HTR-8/SVneo (cell line): ENCODE measurements at places on chromosomes 7 and 10.

- DNase-seq, result no peak
These were observed 114.2 kb downstream of the TES start for GRCh38 chr7:116324582-116324981.

DNA sequence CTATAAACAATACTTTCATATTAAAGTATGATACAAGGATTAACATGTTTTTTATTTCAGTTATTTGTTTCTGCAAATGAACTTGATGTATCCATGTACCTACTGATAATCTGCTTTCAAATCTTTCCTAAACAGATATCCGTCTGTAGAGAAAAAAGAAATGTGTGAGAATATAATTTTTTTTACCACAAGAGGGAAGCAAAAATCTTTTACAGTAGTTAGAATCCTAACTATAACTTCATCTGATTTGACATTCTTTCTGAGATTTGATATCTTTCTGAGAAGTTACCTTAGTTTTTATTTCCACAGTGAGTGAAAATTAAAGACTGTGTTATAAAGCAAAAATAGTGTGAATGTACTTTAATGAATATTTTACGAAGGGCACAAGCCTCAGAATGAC, 203.9 kb upstream of the PCLO start:
- DNase-seq, result no peak

DNA sequence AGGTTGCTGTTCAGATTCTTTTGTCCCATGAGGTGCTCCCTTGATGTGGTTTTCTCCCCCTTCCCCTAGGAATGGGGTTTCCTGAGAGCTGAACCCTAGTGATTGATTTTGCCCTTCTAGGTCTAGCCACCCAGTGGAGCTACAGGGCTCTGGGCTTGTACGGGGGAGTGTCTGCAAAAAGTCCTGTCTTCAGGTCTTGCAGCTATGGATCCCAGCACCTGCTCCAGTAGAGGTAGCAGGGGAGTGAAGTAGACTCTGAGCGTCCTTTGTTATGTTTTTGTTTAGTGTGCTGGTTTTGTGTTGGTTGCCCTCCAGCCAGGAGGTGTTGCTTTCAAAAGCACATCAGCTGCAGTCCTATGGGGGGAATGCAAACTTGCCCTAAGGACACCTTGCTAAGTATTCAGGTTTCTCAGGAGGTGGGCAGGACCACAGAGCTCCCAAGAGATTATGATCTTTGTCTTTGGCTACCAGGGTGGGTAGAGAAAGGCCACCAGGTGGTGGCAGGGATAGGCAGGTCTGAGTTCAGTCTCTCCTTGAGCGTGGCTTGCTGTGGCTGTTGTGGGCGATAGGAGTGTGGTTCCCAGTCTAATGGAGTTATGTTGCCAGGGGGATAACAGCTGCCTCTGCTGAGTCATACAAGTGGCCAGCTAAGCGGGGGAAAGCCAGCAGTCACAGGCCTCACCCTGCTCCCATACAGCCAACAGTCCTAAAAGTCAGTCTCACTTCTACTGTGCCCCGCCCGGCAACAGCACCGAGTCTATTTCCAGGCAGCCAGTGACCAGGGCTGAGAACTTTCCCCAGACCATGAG, 92.4 kb upstream of the JCAD start:
- DNase-seq, result peak; percentile 43

- DNase-seq, result no peak
These were observed 495.8 kb upstream of the GALNT17 start for GRCh38 chr7:70636169-70636568.

- DNase-seq, result no peak
These were observed 273.3 kb upstream of the SP4 start for GRCh38 chr7:21154614-21155013.

GRCh38 chr10:23383637-23384036, 39.0 kb upstream of the C10orf67 start:
- DNase-seq, result no peak

- no peak for DNase-seq
These were observed 7.5 kb downstream of the SAR1A start for GRCh38 chr10:70162892-70163201.

- DNase-seq, result no peak
These were observed 1.7 kb downstream of the FOXP2 start for GRCh38 chr7:114416129-114416990.

GRCh38 chr10:15263657-15264323, 95.3 kb upstream of the NMT2 start:
- DNase-seq, result no peak

DNA sequence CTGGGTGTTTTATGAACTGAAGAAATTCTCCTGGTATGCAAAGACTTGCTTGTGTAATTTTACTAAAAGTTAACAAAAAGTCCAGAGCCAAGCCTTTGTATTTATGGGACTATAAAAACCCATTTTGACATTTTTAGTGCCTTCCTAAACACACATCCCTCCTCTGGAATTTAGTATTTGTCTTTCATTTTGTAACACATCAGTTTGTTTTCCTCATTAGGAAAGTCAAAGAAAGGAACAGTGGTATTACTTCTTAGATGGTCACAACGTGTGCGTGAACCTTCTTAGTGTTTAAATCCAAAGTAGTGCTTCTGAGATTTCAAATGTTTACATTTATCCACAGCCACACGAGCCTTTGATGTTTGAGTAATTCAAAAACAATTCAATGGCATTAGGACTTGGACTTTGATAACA, 103.2 kb upstream of the TMEM106B start:
- no peak for DNase-seq

DNA sequence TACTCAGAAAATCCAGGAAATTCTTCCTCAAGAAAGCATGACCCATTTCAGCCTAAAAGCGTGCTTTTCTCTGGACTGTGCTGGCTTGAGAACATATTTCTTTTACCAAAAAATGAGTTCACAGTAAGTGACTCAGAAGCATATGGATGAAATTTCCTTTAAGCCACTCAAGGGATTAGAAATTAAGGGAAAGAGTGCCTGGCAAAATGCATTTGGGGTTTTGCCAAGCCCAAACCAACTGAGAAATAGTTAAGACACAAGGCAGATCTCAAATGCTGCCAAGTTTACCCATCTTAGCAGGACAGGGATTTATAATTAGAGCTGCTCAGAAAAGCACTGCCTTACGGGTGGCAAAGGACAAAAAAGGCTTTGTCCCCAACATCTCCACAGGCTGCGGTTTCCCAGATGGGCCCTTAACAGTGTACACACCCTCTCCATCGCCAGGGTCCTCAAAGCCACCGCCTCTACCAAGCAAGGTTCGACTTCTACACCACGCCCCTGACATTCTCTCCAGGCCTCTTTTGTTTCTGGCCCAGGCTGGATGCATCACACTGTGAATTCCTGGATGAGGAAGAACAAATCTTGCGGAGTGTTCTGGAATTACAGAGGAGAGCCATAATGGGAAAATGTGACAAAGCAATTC, 30.1 kb upstream of the CDHR3 start:
- no peak for DNase-seq

GRCh38 chr7:143181349-143181748, 1.9 kb upstream of the TAS2R39 start:
- DNase-seq, result no peak

DNA sequence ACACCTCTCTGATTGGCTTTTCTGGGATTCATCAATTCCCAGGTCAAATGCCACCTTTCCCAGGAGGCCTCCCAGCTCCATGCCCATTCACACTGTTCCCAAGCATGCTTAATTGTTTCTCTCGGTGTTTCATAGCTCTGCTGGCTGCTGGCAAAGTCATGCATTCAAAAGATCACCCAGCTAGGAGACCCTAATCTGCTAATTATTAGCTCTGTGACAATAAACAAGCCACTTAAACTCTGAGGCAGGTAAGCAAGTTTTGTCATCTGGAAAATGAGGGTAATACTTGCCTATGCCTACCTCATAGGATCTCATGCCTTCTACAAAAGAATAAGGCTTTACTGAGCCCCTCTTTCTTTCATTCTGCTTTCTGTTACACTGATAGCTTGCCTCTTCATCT, 828 bp upstream of the KEL start:
- no peak for DNase-seq

DNA sequence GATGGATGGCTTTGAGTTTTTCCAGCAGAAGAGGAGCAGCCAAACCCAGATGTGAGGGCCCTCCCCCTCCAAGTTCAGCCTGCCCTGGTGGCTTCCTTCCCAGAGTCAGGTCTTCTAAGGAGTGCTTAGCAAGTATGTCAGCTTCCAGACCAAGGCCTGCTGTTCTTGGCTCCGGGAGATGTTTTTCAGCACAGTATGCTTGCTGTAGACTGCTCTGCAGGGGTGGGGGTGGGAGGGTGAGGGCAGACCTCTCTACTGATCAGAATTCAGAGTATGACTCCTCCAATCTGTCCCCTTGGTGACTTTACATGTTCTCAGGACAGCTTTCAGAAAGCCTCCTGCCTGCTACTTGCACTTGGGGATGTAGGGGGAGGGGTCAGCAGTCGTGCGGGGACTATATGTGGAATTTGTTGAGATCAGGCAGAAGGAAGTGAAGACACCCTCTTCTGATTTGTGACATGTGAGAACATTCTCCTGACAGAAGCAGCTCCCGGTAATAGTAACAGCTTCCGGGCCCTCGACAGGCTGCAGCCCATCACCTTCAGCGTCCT, 516.4 kb upstream of the ZMIZ1 start:
- DNase-seq, result no peak

- no peak for DNase-seq
These were observed 50.1 kb upstream of the HDAC9 start for GRCh38 chr7:18445483-18445882.

- no peak for DNase-seq
These were observed 933.1 kb upstream of the LRRN3 start for GRCh38 chr7:110157631-110158362.

- no peak for DNase-seq
These were observed 292.5 kb downstream of the CCDC3 start for GRCh38 chr10:12709000-12709401.

DNA sequence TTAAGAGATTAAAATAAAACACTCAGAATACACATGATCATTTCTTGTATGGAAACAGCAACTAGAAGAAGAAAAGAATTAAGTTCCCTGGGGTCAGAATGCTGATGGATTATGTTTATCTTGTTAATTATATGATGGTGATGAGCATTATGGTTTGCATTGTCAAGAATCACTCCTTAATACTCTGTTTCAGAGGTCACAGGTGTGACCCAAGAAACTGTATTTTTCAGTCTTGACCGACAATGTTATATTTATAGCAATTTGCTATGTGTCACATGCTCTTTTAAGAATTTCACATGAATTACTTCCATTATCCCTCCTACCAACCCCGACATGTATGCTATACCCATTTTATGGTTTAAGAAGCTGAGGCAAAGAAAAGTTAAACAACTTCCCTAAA, 2.7 kb upstream of the CHRM2 start:
- DNase-seq, result no peak

GRCh38 chr7:64888901-64889685, 14.0 kb upstream of the ZNF273 start:
- no peak for DNase-seq

- DNase-seq, result peak; percentile 23
These were observed 119.2 kb downstream of the NEURL1 start for GRCh38 chr10:103612462-103613365.

- no peak for DNase-seq
These were observed 814.6 kb downstream of the LRMDA start for GRCh38 chr10:76245951-76246495.

DNA sequence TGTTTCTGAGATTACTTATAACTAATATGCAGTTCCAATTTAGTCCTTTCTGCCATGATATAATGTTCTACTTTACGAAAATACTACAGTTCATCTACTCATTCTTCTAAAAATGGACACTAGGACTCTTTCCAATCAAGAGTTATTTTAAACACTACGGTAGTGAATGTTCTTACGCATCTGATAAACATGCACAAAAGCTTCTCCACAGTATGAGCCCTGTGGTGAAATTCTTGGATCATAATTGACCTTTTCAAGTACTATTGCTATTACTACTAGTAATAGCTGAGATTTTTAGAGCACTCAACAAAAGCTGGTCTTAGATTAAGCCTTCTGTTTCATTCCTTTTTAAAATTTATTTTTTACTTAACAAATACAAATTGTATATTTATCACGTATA, 106.4 kb downstream of the CH25H start:
- no peak for DNase-seq

- DNase-seq, result peak; percentile 41
These were observed 33.8 kb upstream of the RBM20 start for GRCh38 chr10:110610308-110610774.

DNA sequence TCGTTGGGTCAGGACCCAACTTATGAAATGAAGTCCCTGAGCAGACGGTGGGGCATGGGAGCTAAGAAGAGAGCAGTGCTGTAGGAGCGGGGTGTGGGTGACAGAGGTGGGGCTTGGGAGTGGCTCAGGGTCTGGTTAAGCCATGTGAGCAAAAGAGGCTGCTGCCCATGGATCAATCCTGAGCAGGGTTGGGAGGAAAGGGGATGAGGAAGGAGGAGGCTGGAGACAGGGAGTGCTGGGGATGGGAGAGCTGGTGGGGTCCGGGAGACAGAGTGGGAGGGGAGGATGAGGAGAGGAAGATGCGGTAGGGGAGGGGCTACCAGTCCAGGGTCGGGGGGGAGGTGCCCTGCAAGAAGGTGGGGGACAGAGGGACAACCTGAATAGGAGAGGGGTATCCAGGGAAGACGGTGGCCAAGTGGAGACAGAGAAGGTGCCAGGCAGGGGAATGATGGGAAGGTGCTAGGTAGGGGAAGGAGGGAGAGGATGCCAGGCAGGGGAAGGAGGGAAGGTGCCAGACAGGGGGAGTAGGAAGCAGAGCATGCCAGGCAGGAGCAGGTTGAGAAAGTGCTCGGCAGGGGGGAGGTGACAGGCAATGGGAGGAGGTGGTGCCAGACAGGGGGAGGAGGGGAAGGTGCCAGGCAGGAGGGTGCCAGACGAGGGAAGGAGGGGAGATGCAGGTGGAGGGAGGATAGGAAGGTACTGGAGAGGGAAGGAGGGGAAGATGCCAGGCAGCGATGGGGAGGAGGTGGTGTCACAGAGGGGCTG, 27.5 kb upstream of the SMARCD3 start:
- no peak for DNase-seq

GRCh38 chr7:91346426-91346825, 82.2 kb downstream of the FZD1 start:
- DNase-seq, result no peak

GRCh38 chr7:131560061-131560460, 3.6 kb upstream of the PODXL start:
- no peak for DNase-seq
